Stimulated activated CD4-positive, alpha-beta T cell treated with anti-CD3 and anti-CD28 coated beads, Interleukin-12 subunit alpha, Interleukin-12 subunit beta, amount 100 ng/mL, for 4 hours (primary cell): ENCODE measurements at places on chromosomes 5 and 9.
A peak's percentile ranks its signal among the peaks of the same experiment; 100 is the strongest.

DNA sequence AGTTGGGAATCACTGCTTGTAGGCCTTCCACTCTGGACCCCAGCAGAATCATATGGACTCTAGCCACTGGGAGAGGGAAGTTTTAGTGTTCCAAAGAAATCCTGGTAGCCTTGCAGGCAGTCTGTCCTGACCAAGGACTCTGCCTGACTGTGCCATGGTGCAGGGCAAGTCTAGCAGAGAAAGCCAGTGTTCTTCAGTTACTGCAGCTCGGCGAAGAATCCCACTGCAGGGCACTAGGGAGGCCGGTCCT is 20.3 kb upstream of the MATR3 start:
- DNase-seq = no peak

GRCh38 chr9:135533674-135534073 is 12.3 kb upstream of the OBP2A start:
- no peak for DNase-seq

GRCh38 chr5:56099346-56099745 is 104.6 kb upstream of the IL6ST start:
- DNase-seq = no peak

DNA sequence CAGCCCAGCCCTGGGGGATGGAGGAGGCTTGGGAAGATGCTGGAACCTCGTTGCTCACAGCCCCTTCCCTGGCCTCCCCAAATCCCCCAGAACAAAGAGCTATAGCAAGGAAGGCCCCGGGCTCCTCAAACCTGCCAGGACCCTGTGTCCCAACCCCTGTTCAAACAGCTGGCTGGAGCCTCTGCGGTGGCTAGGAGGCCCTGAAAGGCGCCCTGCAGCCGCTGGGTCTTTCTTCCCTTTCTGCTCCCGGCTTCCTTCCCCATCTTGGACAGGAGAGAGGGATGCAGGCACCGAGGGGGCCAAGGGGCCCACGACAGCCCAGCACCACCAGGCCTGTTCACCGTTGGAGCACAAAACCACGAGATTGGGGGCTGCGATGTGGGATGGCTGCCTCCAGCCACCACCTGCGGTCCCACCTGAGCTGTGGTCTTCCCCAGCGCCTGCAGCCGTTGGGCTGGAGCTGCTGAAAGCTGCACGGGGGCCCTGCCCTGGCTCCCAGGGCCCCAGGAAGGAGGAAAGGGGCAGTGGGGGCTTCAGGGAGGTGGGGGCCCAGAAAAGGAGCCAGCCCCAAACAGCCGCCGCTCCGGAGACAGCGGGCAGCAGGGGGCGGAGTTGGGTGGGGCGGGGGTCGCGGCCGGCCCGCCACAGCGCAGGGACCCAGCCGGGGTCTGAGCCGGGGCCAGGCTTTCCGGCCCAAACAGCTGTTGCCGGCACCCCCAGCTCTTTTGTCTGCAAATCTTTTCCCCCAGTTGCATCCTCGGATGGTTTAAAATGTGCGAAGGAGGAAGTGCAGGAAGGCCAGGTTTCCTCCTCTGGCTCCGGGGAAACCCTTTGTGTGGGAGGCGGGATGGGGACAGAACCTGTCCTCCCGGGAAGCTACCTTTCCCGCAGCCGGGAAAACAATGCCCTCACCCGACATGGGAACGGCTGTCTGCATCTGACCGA is 16.1 kb downstream of the NOTCH1 start:
- no peak for DNase-seq

DNA sequence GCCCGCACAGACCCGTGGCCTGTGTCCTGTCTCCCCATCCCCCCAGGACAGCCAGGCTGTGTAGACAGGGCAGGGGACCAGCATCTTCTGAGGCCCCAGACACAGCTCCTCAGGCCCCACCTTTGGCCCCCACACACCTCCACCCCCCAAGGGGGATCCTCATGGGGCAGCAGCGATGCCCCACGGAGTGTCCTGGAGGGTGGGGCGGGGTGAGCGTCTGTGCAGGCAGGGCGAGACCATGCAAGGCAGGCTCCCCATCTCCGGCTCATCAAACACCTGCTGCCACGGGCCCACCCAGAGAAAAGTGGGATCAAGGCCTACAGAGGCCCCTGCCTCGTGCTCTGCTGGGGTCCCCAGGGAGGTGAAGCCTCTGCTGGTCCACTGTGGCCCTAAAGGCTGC is 118.7 kb upstream of the FOXD4L5 start:
- no peak for DNase-seq

- DNase-seq = peak; percentile 27
Observed at GRCh38 chr9:129336601-129337331, 158.7 kb upstream of the IER5L start.

- no peak for DNase-seq
Observed at GRCh38 chr5:59042201-59043055, 459.6 kb downstream of the RAB3C start.

- DNase-seq = no peak
Observed at GRCh38 chr9:112898872-112899311, 8.2 kb upstream of the SLC46A2 start.

DNA sequence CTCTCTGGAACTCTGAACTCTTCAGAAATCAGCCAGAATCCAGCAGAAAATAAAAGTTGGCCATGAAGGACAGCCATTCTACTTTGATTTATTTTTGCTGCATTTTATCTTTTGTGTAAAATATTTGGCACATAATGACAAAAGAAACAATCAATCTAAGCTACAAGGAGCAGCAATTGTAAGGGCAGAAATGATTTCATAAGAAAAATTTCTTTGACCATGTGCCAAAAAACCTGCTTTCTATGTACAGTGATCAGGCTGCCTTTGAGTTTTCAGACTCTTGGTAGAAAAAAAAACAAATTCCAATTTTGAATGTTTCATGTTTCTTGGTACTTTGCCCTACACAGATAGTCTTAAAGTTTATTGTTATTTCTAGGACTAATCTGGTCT is 69.8 kb upstream of the SLC1A3 start:
- DNase-seq = no peak

DNA sequence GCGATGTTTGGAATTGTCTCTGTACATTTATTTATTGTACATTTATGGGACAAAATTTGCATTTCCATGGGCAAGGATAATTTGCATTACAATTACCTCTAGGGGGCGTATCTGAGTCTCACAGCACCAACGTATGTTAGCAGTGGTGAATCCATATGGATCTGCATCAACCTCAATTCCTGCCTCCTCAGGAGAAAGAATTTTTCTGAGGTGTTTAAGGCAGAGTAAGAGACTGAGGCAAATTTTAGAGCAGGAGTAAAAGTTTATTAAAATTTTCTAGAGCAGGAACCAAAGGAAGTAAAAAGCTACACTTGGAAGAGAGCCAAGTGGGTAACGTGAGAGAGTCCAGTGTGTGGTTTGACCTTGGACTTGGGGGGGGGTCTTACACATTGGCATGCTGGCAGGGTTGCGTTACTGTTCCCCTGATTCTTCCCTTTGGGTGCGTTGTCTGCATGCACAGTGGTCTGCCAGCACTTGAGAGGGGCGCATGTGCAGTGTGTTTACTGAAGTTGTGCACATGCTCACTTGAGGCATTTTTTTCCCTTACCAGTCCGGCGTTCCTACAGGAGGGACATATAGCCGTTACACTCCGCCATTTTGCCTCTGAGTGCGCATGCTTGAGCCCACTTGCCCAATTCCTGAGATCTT is 21.0 kb upstream of the RAB14 start:
- no peak for DNase-seq

DNA sequence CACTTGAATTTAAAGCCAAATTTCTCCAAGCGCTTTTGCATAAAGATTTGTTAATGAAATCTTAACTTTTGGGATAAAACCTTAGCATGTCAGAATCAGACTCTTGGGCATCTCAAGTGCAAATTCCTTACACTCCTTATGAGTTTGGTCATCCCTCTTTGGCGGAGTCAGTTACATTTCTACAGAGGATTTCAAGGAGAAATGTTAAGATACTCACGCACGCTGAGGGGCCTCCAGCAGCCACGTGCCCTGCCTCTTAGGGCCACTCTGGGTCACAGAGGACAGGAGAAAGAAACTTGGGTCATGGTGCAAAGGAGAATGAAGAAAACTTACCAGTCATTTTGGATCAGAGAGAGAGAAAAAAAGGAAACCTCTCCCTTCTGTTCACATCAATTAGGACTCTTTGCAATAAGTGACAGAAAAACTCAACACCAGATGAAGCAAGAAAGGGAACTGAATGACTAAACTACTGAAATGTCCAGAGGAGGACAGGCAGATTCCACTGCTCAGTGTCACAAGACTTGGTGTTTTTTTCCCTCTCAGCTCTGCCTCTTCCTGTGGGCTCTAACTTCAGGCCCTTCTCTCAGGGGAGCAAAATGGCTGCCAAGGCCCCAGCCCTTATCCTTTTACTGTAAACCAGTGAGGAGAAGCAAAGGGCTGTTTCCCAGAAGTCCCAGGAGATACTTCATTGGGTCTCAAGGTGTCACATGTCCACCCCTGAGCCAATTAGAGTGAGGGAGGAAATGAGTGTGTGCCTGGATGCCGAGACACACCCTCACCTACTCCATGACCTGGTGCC is 63.3 kb upstream of the NFIL3 start:
- no peak for DNase-seq

GRCh38 chr5:172647352-172648012 is 6.4 kb downstream of the NEURL1B start:
- no peak for DNase-seq

- no peak for DNase-seq
Observed at GRCh38 chr5:53879708-53880323, 319.4 kb downstream of the NDUFS4 start.

- no peak for DNase-seq
Observed at GRCh38 chr9:107274953-107275422, 8.1 kb upstream of the RAD23B start.

- DNase-seq = no peak
Observed at GRCh38 chr5:38639377-38640358, 83.2 kb upstream of the LIFR start.

DNA sequence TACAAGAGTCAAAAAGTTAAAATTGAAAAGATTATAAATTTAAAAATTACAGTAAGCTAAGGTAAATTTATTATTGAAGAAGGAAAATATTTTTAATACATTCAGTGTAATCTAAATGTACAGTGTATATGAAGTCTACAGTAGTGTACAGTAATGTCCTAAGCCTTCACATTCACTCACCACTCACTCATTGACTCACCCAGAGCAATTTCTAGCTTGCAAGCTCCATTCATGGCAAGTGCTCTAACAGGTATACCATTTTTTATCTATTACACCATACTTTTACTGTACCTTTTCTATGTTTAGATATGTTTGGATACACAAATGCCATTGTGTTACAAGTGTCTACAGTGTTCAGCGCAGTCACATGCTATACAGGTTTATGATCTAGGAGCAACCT is 389.7 kb downstream of the RASEF start:
- DNase-seq = no peak

- no peak for DNase-seq
Observed at GRCh38 chr9:99309141-99309939, 87.3 kb downstream of the SEC61B start.

- DNase-seq = no peak
Observed at GRCh38 chr9:98980291-98980690, 36.6 kb downstream of the COL15A1 start.

DNA sequence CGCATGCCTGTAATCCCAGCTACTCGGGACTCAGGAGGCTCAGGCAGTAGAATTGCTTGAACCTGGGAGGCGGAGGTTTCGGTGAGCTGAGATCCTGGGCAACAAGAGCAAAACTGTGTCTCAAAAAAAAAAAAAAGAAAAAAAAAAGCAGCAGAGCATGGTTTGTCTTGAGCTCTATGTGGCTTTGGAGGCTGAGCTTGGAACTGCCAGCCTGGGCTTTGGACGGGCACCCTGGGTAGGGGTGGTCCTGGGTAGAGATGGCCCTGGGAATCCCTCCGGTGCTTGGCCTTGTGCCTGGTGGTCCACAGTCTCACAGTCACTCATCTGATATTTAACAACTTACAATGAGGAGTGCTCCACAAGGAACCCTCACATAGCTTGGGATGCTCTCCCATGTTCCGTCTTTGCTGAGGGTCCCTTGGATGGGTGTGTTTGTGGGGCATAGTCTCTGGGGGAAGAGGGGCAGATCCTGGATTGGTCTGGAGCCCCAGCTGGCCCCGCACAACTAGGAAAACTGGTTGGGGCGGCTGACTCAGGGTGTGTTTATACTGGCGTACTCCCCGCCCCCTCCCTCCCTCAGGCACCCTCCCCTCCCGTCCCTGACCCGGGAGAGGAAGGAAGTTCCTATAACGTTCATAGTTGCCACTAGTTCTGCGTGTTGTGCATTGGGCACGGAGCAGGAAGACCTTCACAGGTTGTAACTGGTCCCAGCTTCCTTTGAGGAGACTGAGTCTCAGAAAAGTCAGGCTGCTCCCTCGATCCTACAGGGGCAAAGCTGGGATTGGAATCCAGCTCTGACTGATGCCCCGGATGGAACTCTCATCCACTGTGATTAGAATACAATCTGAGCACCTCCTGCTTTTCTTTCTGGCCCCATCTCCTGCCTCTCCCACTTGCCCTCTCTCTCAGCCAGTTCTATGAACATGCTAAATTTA is 11.2 kb downstream of the IER5L start:
- DNase-seq = no peak

GRCh38 chr9:128416014-128416413 is 4.6 kb upstream of the CERCAM start:
- DNase-seq = no peak

- DNase-seq = no peak
Observed at GRCh38 chr5:97422678-97423077, 239.6 kb upstream of the RIOK2 start.

DNA sequence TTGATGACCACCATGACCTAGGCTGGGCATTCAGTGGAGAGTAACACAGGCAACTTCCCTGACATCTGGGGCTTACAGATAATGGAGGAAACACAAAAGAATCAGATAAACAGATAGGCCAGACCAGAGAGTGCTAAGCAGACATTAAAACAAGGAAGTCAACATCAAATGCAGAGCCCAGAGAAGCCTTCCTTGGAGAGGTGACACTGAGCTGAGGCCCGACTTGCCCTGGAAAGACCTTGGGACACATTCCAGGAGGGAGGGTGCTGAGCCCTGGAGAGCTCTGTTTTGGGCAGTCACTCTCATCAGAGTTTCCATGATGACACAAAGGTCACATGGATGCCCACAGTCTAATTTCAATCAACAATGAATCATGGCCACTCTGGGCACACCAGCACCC is 31.9 kb upstream of the C5orf58 start:
- no peak for DNase-seq

- no peak for DNase-seq
Observed at GRCh38 chr9:100730086-100730485, 152.2 kb downstream of the CAVIN4 start.

DNA sequence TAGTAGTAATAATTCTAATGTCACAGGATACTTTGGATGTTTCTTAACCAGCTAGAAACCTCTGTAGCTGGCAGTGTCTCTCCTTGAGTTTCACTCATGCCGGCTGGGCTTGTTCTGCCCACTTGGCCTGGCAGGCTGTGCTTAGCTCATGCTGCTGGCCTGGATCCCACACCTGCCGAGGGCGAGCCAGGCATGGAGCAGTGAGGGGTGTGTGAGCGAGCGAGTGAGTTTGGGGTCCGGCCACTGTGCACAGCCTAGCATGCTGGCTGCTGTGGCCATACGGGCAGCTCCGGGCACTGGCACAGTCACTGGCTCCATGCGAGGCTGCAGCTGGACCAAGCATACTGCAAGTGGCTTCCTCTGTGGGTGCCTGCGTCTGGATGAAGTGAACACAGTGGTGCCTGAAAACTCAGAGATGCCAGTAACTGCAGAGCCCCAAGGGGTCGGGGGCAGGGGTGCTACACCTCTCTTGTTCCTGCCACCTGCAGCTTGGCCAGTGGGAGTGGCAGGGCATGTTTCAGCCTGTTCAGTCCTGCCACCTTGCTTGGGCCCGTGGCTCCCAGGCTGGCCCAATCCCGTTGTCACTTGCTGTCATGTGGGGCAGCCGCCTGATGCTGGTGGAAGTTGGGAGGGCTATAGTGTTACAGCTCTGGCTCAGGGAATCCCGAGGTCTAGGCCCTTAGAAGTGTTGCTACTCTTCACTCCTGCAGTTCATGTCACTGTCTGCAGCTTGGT is 9.9 kb downstream of the FSD1L start:
- DNase-seq = no peak
